COR-L47 (cell line): ENCODE measurements at places on chromosomes 1 and 21.
A peak's percentile ranks its signal among the peaks of the same experiment; 100 is the strongest.

DNA sequence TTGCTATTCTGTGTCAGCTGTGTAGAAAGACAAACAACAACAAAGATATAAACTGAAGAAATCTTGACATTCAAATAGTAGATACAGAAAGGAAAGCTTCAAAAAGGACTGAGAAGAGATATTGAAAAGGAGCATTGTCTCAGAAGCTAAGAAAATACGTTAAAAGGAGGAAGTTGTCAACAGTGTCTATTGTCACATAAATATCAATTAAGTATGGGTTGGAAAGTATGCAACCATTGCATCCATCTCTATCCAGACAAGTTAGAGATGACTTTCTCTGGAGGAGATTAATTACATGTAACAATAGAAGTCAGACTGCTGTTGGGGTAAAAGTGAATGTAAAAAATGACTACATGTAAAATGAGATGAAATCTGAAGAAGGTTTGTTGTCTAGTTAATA is 29.7 kb upstream of the BRINP3 start:
- DNase-seq = no peak

DNA sequence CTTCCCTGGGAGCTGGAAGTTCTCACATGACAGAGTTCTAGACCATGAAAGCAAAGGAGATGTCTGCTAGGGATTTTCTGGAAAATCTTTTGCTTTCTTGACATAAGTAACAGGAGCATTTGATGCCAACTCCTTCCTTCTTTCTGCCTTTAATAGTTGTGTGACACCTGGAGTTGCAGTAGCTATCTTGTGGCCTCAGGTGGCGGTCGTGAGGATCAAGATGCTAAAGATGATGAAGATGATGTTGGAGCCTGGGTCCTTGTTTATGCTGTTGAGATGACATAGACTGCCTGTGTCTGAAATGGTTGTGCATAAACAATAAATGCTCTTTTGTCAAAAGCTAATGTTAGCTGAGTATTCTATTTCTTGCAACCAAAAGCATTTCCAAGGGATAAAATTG is 32.7 kb upstream of the KIRREL1 start:
- no peak for DNase-seq

- DNase-seq = no peak
Observed at GRCh38 chr1:111943846-111944749, 45.4 kb downstream of the KCND3 start.

DNA sequence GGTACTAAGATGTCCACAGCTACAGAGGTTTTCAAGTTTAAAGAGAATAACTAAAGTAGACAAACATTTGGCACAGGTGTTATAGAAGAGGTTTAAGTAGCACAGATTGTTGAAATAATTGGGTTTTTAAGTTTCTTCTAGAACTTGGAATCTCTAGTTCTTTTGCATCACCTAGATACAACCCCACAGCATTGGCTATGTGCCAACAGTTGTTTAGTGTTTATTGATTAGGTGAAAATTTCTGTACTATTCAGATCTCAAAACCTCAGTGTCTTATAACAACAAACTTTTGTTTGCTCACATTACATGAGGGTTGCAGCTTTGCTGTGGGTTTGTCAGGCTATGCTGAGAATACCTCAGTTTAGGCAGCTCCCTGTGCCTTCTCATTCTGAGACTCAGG is 162.5 kb downstream of the TBX15 start:
- peak; percentile 14 for DNase-seq

GRCh38 chr1:200247518-200247917 is 162.3 kb downstream of the ZNF281 start:
- DNase-seq = no peak

DNA sequence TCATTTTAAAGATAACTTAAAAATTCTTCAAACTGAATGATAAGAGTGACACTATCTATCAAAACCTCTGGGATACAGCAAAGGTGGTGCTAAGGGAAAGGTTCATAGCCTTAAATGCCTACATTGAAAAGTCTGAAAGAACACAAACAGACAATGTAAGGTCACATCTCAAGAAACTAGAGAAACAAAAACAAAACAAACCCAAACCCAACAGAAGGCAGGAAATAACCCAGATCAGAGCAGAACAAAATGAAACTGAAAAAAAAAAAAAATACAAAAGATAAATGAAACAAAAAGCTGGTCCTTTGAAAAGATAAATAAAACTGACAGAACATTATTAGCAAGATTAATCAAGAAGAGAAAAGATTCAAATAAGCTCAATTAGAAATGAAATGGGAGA is 6.8 kb downstream of the ODF2L start:
- DNase-seq = no peak

DNA sequence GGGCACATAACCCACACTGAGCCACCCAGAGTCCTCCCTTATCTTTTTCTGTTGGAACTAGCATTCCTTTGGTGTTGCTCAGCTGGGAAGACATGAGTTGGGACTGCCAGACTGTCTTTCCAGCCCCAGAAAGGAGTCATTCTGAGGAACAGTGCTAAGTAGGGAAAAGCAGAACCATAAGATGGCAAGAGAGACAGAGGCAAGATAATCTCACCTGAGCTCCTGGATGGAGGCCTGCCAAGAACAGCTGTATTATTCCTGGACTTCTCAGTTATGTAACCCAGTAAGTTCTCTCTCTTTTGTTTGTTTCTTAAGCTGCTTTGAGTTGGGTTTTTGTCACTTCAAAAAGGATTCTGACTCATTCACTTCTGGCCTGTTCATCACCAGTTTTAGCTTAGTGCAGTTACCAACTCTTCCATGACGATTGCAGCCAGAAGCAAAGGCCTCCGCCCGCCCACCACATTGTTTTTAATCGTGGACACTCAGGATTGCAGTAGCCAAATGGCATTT is 134.4 kb downstream of the OMA1 start:
- DNase-seq = no peak

GRCh38 chr1:102420034-102420433 is 423.3 kb upstream of the OLFM3 start:
- no peak for DNase-seq

GRCh38 chr1:99723251-99723650 is 43.2 kb downstream of the FRRS1 start:
- DNase-seq = no peak

DNA sequence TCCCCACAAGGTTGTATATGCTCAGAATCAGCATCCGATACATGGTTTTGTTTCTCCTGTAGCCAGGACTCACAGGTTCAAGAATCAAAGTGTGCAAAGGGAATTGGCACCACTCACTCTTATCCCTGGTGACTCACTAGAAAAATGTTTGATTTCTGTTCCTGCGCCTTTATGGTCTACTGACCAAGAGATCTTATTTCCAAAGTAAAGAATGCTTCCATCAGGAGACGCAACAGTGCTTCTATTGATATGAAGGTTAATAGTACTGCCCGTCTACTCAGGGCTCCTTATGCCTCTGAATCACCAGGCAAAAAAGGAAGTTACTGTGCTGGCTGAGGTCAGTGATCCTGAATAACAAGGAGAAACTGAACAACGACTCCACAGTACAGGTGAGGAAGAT is 1392.0 kb upstream of the PRMT6 start:
- no peak for DNase-seq

- no peak for DNase-seq
Observed at GRCh38 chr1:27968692-27969091, 8.9 kb downstream of the XKR8 start.

DNA sequence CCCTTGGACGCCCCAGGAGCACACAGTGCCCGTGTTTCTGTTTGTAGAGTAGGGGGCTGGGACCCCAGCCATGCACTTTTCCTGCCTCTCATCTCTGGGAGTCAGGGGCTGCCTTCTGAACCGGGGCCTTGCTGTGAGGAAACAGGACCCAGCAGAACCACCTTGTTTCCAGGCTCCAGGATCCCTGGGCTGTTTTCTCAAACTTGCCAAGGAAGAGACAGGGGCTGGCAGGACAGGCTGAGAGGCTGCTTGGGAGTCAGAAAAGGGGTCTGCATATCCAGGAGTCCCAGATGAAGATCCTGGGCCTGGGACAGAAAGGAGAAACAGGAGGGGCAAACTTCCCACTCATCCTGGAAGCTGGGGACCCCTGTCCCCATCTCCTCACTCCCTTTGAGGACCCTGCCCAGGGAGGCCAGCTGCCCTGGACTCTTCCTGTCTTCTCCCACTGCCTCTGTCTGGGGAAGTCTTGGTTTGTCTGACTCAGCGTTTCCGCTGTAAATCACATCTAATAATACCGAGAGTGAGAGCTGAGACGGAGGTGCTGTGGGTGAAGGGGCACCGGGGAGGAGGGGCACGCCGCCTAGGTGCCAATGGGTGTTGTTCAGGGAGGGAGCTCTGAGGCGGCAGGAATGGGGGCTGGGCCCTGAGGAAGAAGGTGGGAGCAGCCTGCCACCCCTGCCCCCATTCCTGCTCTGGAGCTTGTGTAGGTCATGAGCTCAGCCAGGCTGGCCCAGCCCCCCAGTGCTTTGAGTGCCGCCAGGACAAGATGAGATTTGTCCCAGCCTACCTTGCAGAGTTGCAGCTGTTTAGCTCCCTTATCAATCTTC is 16.7 kb downstream of the POU3F1 start:
- no peak for DNase-seq

GRCh38 chr1:206486995-206487788 is 16.9 kb downstream of the IKBKE start:
- DNase-seq = no peak

- DNase-seq = no peak
Observed at GRCh38 chr21:41920476-41920875, 33.3 kb downstream of the C2CD2 start.

GRCh38 chr1:108644984-108645383 is 15.9 kb downstream of the HENMT1 start:
- no peak for DNase-seq

DNA sequence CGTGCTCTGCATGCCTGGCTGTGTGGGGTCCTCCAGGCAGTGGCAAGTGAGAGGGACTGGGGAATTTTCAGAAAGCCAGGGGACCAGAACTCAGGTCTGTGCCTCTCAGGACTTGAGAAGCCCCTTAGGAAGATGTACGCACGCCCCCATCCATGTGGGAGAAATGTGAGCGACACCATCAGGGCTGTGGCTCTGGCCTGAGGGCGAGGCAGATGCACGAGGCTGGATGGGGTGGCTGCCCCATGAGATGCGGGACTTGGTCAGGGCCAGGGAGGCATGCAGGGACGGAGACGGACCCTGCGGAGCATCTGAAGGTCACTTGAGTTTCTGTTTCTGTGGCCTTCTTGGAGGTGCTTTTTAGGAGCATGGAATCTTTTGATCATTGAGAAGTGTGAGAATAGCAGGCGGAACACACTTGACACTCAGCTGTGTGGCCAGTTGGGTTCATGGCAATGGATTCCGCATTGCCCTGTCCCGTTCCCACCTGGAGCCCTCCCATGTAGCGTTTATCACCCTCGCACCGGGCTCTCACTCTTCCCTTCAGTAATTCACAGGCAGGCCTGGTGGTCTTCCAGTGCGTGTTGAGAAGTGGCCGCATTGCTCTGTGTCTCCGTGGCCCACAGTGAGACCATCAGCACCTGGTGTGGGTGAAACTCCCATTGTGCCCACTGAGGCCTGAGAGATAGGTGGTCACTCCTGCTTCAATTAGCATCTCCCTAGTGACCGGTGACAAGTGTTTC is 30.7 kb upstream of the ACTRT2 start:
- no peak for DNase-seq

DNA sequence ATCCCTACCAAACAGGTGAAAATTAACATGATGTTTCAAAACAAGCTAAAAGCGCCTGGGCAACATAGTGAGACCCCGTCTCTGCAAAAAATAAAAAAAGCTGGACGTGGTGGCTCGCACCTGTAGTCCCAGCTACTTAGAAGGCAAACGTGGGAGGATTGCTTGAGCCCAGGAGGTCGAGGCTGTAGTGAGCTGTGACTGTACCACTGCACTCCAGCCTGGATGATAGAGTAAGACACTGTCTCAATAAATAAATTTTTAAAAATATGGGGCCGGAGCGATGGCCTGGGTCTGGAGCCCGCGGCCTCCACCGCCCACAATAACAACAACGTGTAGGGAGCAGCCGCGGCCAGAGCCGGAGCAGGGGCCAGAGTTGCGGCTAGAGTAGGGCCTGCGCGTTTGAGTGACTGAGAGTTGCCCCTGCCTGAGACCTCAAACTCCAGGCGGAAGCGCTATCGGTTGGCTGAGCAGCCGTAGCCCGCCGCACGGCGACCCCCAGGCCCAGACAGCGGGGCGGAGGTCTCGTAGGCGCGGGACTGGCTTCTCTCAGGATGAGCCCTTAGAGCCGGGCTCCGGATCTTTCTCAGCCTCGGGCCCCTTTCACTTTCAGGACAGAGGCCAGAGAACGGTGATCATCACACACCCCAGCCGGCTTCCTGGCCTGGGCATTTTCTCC is 41.4 kb downstream of the ZMYM1 start:
- DNase-seq = no peak

DNA sequence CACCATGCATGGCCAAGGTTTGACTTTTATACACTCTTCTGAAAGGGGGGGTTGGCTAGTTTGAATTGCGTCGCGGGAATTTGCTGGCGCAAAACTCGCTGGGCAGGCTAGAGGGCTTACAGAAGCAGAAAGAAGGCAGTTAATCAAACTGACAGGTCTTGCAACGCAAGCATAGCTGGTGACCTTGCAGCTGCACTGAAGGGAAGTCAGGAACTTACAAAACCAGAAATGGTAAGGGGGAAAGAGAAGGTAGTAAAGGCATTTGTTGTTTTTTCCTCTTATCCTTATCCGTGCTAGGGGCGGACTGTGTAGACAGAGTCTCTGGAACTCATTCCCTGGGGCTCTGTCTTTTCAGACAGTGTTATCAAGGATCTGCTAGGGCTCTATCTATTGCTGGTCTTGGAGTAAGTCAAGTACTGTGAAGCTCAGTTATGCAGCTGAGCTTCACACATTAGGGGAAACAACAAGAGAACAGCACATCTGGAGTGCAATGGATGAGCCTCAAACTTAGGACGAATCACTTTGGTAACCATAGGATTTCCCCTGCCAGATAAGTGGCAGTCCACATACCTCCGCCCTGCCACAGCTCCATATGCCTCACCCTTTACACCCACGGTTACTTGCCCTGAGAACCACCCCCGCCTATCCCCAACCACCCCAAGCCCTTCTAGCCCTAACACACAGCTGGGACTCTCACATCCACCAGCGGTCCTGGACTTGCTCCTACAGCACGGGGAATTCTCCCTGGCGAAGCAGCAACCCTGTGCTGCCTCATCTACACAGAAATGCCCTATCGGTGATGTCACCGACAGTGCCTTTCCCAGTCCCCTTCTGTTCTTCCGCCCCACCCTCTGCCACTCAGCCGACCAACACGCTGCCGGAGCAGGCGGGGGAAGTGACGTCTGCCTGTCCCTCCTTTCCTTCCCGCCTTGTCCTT is 251.4 kb downstream of the FAM72C start:
- DNase-seq = no peak

DNA sequence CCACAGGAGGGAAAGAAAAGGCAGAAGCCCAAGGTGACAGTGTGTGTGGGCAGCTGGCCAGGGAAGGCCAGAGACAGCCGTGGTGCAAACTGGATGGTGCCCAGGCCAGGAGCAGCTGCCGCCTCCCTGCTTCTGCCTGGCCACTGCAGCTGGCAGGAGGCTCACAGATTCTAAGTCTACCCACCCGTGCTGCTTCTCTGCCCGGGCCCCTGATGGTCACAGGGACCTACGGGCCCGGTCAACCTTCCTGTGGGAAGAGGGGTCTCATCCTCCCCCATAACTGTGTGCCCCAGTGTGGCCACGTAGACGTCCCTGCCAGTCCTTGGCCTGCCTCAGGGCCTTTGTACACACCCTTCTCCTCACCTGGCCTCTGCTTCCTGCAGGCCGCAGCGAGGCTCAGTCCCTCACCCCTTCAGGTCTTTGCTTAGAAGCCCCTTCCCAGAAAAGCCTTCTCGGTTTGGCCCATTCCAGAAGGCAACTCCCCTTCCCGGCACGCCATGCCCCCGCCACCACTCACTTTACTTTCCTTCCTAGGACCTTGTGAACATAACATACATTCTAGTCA is 192.6 kb upstream of the AJAP1 start:
- no peak for DNase-seq

GRCh38 chr1:228691926-228692325 is 43.4 kb upstream of the RHOU start:
- peak; percentile 27 for DNase-seq

GRCh38 chr1:186574926-186575325 is 105.3 kb downstream of the PTGS2 start:
- DNase-seq = no peak
